ENCODE measurements at places on chromosomes 12 and 14.

DNA sequence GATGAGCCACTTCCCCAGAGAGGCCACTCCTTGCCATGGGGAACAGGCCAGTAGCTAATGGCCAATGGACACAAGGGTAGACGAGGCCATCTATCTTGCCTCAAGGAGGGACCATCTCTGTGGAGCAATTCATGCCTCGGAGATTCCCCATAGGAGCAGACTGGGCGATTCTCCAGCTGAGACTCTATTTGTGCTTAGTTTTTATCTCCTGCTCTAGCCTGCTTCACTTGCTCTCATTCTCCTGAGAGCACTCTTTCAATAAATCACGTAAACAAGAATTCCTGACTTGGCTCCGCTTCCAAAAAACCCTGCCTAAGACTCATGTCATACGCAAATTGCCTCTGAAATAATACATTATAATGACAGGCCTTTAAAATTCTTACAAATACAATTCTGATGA, 396.4 kb upstream of the USP15 start:
- no peak for DNase-seq

GRCh38 chr12:89345376-89345775, 6.9 kb downstream of the DUSP6 start:
- DNase-seq: no peak

DNA sequence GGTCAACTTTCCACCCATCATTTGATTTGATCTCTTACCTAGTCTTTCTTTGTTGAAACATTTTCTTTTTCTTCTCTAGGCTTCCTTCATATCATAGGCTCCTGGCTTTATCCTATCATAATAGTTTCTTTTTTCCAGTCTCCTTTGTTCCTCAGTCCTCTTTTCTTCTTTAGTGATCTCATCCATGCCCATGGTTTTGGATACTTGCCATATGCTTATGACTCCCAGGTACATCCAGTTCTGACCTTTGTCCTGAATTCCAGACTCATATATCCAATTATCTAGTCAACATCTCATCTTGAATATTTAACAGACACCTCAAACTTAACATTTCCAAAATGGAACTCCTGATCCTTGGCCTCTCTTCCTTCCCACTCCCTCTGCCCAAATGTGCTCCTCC, 36.1 kb upstream of the KRAS start:
- DNase-seq: no peak

- no peak for DNase-seq
Measured at GRCh38 chr12:52243856-52244614, 11.0 kb downstream of the KRT7 start.

GRCh38 chr14:30896435-30896834, 22.1 kb downstream of the COCH start:
- DNase-seq: no peak

GRCh38 chr12:53651737-53652136, 24.1 kb downstream of the ATP5MC2 start:
- no peak for DNase-seq

- DNase-seq: no peak
Measured at GRCh38 chr14:20830831-20831230, 28.2 kb upstream of the RNASE1 start.

DNA sequence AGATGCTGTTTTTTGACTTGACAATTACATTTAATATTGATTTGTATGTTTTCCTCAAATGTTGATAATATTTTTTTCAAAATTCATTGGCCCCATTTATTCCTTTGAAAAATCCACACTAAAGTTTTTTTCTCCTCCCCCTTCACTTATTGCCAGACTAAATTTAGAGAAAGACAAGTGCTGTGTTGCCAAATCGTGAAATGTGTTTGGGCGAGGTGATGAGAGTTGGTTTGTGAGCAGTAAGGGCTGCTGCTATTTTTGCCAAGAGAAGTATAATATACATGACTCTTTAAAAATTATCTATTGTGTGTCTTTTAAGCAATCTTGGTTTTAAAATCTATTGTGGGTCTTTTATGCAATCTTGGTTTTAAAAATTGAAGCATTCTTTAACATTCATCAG, 188.9 kb downstream of the PPFIA2 start:
- no peak for DNase-seq
